Esophagus squamous epithelium (tissue), 5 donors: ENCODE measurements at places on chromosomes 6 and 20.

- peak; percentile 11 for DNase-seq
Observed at GRCh38 chr20:53578492-53579222, 15.0 kb downstream of the ZNF217 start.

GRCh38 chr6:90387383-90387775 lies 90.7 kb upstream of the BACH2 start:
- no peak for DNase-seq

DNA sequence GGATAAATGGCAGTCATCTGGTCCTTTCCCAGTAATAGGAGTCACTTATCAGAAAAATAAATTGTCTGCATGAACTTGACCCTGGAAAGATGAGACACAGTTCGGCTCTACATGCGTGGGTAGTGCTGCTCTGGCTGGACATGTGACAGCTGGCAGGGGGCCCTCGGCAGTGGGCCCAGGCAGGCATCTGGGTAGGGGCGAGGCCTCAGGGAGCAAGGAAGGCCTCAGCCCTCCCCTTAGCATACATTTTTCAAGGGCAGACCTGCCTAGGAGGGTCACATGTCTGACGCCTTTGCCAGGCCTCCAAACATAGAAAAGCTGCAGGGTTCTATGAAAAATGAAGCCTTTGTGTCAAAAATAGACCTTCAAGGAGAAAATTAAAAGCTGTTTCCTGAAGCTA lies 12.8 kb upstream of the ILRUN start:
- no peak for DNase-seq

- DNase-seq = no peak
Observed at GRCh38 chr20:62804021-62804626, 511 bp upstream of the OGFR start.

- no peak for DNase-seq
Observed at GRCh38 chr6:137848672-137849071, 18.4 kb upstream of the TNFAIP3 start.

GRCh38 chr6:98384801-98385200 lies 449.6 kb upstream of the POU3F2 start:
- no peak for DNase-seq

- DNase-seq = no peak
Observed at GRCh38 chr20:24449026-24449720, 20.3 kb upstream of the SYNDIG1 start.

GRCh38 chr6:36958775-36959554 lies 4.4 kb downstream of the PI16 start:
- DNase-seq = no peak

DNA sequence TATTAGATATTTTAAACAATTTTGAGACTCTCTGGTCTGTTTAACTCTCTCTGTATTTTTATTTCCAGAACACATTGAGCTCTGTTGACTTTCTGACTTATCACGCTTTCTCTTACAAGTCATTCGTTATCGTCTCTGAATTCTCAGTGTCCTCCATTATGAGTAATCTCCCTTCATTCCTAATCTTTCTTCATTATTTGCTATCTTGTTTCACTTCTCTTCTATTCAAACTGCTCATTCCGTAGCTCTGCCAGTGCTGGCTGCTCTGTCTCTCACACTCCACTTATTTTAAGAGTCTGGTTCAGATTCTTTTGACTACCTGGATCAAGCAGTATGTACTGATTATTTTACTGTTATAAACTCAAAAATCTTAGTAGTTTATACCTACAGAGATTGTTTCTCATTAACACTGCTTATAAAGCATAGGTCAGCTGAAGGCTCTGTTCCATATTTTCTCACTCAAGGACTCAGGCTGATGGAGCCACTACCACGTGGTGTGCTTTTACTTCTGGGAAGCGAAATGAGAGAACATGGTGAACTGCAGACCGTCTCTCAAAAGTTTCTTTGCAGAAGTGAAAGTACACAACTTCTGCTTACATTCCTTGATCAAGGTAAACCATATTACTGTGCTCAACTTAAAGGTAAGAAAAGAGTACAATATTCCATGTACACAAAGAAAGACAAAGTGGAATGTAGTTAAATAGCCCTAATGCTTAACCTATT lies 485.2 kb downstream of the GRIK2 start:
- no peak for DNase-seq

GRCh38 chr6:148364056-148364824 lies 21.6 kb downstream of the SASH1 start:
- no peak for DNase-seq

- DNase-seq = peak; percentile 9
Observed at GRCh38 chr6:118894425-118895260, 691 bp downstream of the ASF1A start.
